ENCODE measurements at places on chromosomes 6 and 20.

- no peak for DNase-seq
Observed at GRCh38 chr6:168992446-168993144, 261.1 kb downstream of the THBS2 start.

DNA sequence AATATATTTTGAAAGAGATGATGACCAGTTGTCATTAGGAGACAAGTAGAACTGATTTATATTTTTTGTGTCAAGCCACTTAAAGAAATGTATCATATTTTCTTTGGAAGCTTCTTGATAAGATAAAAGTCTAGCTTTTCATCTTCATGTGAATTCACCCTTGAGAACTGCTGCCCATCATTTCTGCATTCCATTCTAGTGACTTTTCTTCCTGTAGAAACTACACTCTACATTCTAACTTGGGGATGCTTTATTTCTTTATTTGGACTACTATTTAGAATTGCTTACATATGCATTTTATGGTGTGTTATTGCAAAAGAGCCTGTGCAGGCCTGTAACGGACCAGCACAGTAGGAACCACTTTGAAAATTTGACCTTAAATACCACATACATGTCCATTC lies 335.0 kb upstream of the KCNQ5 start:
- DNase-seq, result no peak

DNA sequence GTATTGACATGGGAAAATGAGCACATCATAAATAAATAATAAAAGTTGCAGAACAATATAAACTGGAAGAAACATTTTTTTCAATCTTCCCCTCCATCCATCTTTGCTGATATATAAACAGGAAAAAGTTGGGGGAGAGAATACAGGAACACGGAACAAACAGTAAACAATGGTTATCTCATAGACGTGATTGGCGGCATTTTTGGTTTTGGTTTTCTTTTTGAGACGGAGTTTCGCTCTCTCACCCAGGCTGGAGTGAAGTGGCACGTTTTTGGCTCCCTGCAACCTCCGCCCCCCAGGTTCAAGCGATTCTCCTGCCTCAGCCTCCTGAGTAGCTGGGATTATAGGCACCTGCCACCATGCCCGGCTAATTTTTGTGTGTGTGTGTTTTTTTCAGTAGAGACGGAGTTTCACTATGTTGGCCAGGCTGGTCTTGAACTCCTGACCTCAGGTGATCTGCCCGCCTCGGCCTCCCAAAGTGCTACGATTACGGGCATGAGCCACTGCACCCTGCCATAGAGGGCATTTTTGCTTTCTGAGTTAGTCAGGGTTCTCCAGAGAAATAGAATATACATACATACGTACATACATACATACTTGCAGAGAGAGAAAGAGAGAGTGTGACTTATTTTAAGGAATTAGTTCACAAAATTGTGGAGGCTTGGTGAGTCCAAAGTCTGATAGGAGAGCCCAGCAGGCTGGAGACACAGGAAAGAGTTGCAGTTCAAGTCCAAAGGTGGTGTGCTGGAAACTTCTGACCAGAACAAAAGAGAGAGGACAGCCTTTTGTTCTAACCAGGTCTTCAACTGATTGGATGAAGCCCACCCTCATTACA lies 22.6 kb downstream of the GNL1 start:
- DNase-seq, result no peak

DNA sequence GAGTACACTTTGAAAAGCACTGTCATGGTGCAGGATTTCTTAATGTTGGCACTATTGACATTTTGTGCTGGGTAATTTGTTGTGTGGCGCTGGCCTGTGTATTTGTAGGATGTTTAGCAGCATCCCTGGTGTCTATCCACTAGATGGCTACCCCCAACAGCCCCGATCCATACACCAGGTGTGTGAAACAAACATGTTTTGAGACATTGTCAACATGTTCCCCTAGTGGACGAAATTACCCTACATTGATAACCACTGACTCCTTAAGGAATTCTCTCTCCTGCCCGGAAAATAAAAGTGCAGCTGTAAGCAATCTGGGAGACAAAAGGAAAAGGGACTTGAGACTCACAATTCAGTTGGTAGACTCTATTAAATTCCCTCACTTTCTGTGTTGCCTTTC lies 52.6 kb upstream of the TMEM200A start:
- no peak for DNase-seq

GRCh38 chr20:60446267-60447111 lies 488.3 kb downstream of the CDH26 start:
- DNase-seq, result no peak

DNA sequence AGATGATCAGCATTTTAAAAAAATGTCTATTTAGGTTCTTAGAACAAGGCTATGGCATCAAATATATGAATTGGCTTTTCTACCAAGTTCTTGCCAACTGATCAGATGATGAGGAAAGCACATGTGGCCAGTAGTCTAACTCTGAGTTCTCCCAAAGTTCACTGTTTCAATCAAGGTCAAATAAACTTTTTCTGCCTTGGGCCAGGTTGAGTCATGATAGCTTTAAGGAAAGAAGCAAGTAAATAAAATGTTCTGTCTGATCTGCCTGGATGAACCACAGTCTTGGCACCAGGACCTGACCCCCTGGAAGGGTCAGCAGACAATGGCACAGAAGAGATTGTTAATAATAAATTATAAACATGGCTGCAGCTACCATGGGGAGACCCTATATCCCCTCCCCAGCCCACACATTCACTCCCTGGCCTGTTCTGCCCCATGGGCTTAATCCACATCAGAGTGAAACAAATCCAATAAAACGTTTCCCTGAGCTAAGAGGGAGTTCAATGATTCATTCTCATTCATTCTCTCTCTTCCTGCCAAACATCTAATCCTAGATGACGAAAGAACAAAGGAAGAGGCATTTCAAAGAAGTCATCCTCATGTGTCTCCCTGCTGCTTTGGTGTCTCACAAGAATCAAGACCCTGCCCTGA lies 661.6 kb downstream of the DHX35 start:
- DNase-seq, result no peak

- DNase-seq, result no peak
Observed at GRCh38 chr6:2378891-2379652, 133.7 kb upstream of the GMDS start.

GRCh38 chr6:44255871-44256774 lies 1.2 kb downstream of the SLC35B2 start:
- peak; percentile 21 for DNase-seq

- no peak for DNase-seq
Observed at GRCh38 chr6:90719321-90720195, 132.7 kb upstream of the MAP3K7 start.

DNA sequence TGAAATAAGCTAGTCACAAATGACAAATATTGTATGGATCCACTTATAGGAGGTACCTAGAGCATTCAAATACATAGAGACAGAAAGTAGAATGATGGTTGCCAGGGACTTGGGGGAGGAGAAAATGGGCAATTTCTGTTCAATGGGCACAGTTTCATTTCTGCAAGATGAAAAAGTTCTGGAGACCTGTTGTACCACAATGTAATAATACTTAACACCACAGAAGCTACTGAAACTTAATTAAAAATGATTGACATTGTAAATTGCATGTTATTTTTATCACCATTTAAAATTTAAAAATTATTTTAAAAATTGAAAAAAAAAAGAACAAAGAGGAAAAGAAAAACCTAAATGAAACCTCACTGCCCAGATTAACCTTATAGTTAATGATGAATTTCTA lies 67.4 kb downstream of the NHLRC1 start:
- no peak for DNase-seq

DNA sequence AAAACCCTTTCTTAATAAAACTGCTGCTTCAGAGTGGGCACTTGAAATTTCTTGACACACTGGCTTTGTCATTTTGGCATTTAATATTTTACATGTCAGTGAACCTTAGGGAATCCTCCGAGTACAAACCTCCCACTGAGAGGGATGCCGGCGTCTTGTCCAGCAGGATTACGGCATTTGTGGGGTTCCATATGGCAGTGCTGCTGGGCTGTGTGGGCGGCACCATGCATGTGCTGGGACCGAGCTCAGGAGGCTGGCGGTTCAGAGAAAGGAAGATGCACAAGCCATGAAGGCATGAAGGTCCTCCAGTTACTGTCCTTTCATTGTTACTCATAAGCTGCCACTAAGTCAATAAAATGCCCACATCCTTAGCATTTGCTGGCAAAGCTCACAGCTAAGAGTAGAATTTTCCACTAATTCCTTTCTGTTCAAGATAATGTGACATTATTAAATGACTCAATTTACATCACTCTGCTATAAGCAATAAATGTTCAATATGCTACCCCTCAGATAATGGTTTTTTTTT lies 61.4 kb downstream of the LY86 start:
- peak; percentile 81 for DNase-seq

DNA sequence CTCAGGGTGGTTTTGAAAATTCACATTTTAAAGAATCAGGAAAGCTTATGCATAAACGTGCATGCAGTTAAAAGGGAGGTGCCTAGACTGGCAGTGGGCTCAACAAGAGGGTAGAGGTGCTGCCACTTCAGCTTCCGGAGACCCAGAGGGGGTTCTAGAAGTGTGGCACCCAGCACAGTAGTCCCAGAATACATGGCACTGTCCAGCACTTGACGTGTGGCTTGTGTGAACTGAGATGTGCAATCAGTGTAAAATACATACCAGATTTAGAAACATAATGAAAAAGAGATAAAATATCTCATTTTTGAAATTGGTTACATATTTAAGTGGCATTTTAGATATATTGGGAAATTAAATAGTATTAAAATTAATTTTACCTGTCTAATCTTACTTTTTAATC lies 89.3 kb downstream of the RIN2 start:
- no peak for DNase-seq

- no peak for DNase-seq
Observed at GRCh38 chr6:158488065-158488464, 71.8 kb upstream of the TMEM181 start.
